ENCODE measurements at places on chromosomes 1 and 21.

GRCh38 chr1:153945131-153945794, 1.3 kb downstream of the DENND4B start:
- no peak for DNase-seq

GRCh38 chr21:19692231-19692630, 1288.6 kb upstream of the TMPRSS15 start:
- no peak for DNase-seq

DNA sequence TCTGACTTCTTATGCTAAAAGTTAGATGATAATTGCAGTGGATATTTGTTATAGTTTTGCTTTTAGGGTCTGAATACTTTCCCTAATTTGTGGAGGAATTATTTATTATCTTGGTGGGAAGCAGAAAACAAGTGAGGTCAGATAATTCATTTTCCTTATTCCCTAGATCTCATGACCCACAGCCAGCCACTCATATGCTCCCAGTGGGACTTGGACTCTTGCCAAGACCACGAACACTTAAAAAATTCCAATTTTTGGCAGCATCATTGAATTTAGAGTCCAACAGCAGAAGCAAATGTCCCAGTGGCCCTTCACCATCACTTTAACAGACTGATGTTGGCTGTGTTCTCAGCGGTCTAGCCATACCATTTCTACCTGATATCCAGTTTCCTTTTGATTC, 204.2 kb downstream of the HMCN1 start:
- no peak for DNase-seq

- DNase-seq, result no peak
Observed at GRCh38 chr1:167510244-167510643, 8.1 kb downstream of the CD247 start.

- DNase-seq, result no peak
Observed at GRCh38 chr1:54937469-54937868, 43.0 kb upstream of the TMEM61 start.

GRCh38 chr1:11132563-11133293, 33.1 kb upstream of the EXOSC10 start:
- DNase-seq, result no peak

- no peak for DNase-seq
Observed at GRCh38 chr1:43691871-43692815, 15.2 kb upstream of the ST3GAL3 start.

- no peak for DNase-seq
Observed at GRCh38 chr1:61042466-61043009, 39.8 kb upstream of the NFIA start.

GRCh38 chr1:53572815-53573173, 113.6 kb downstream of the DMRTB1 start:
- DNase-seq, result no peak

DNA sequence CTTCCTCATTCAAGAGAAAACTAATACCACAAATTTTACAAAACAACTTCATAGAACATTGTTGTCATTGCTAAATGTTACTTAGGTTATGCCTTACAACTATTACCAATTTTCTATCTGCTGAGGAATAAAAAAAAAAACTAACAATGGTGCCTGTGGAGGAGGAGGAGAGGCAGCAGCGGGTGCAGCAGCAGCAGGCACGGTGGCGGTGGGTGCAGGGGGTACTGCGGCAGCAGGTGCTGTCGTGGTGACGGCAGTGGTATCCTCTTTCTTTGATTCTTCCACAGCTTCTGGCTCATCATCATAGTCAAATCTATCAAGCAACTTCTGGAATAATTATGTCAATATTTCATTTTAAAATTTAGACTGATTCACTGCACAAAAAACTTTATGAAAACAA, 35.5 kb downstream of the SCAF4 start:
- DNase-seq, result no peak

DNA sequence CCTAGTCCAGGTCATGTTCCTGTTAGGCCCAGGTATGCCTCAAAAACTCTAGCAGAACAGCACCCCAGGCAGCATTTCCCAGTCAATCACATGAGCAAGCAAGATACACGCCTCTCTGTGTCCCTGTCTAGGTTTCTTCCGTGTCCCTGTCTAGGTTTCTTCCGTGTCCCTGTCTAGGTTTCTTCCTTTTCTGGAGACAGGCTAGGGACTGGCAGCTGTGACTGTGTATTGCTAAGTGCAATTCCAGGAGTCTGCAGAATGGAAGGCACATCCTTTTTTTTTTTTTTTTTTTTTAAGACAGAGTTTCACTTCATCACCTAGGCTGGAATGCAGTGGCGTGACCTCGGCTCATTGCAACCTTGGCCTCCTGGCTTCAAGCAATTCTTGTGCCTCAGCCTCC, 77.6 kb downstream of the SETD4 start:
- DNase-seq, result no peak

DNA sequence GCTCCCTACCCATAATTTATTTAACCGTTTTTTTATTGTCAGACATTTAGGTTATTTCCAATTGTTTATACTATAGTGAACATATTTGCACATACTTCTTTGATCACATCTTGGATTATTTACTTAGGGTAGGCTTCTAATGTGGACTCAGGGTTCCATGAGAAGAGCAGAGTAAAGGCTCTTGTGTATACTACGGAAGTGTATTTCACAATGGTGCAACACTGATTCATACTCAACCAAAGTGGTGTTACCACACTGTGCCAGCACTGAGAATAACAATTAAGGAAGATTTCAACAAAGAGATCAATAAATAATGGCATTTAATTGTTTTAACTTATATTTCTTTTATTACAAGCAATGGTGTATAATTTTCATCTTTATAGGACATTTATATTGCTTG, 251.2 kb downstream of the ZNF326 start:
- DNase-seq, result no peak

DNA sequence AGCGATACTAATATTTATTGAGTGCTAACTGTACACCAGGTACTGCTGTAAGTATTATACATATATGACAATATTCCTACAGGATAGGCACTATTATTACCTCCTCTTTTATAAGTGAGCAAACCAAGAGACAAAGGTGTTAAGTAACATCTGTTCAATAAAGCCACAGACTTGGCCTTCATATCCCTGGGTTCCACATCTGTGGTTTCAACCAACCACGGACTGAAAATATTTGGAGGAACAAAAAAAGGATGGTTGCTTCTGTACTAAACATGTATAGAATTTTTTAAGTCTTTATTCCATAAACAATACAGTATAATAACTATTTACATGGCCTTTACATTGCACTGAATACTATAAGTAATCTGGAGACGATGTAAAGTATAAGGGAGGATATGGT, 95.1 kb downstream of the RERE start:
- no peak for DNase-seq
